ENCODE measurements at places on chromosomes 4 and X.

- DNase-seq, result no peak
Measured at GRCh38 chrX:107827852-107828251, 2.2 kb downstream of the MID2 start.

- no peak for DNase-seq
Measured at GRCh38 chr4:88041626-88042025, 34.2 kb downstream of the PKD2 start.

GRCh38 chrX:118179718-118180117 is 63.1 kb upstream of the KLHL13 start:
- DNase-seq, result no peak

DNA sequence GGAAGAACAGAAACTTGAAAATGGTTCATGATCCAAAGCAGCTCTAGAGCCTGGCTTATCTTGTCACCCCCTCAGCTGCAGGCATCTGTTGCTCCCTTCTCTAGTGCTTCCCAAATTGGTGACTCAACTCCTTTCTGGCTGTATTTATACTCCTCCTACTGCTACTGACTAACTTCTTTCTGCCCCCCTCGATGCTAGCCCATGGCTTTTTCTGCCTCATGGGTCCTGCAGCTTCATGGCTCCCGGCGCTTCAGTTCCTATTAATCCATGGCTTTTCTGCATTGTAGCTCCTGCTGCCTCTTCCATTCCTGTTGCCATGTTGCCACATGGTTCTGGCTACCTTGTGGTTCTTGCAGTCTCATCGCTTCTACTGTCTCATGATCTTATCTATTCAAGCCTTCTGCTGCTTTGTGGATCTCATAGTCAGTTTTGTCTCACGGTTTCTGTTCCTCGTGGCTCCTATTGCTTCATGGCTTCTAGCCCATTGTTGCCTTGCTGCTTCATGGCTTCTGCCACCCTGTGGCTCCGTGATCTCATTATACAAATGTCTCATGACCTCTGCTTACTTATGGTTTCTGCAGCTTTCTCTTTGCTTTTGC is 48.1 kb downstream of the SMC1A start:
- no peak for DNase-seq

- DNase-seq, result no peak
Measured at GRCh38 chr4:94014484-94015136, 186.1 kb downstream of the ATOH1 start.

DNA sequence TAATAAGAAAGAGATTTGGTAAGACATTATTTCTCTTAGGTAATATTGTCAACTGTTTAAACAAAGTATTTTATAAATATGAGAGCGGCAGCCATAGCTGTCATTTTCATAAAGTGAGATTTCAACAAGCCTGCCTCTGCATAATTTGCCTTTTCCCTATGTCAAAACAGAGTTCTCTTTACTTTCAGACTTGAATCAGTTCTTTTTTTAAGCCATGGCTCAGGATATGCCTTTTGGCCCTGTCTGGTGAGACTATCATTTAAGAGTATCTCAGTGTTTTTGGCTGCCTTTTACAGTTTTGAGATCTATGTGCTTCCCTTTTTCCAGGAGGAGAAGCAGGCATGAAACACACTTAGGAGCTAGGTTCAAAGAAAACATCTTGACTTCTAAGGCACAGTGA is 7.5 kb upstream of the GUCY1A1 start:
- DNase-seq, result no peak

- DNase-seq, result no peak
Measured at GRCh38 chrX:19695884-19696283, 180.6 kb upstream of the MAP3K15 start.

GRCh38 chr4:71538528-71538927 is 199.7 kb downstream of the SLC4A4 start:
- no peak for DNase-seq

DNA sequence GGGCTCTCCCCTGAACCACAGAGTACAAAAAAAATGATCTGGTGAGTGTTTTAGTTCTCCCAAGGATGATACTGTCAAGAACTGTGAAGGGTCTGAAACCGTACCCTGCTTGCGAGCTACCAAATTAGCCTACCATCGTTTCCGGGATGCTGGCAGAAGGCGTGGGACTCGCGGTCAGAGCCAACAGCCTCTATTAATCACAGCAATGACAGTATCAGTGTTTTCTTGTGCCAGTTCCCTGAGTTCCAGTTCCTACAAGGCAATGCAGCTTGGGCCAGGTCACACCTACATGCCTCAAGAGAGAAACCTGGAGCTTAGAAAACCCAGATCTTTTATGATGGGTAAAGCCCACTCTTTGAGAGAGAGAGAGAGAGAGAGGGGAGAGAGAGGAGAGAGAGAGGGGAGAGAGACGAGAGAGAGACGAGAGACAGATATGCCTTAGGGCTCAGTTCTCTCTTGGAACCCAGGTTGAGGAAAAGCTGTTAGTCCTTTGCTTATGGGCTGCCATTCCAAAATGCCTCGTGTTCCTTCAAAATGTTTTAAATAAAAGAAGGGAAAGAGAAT is 327.8 kb downstream of the ARHGAP10 start:
- DNase-seq, result no peak

DNA sequence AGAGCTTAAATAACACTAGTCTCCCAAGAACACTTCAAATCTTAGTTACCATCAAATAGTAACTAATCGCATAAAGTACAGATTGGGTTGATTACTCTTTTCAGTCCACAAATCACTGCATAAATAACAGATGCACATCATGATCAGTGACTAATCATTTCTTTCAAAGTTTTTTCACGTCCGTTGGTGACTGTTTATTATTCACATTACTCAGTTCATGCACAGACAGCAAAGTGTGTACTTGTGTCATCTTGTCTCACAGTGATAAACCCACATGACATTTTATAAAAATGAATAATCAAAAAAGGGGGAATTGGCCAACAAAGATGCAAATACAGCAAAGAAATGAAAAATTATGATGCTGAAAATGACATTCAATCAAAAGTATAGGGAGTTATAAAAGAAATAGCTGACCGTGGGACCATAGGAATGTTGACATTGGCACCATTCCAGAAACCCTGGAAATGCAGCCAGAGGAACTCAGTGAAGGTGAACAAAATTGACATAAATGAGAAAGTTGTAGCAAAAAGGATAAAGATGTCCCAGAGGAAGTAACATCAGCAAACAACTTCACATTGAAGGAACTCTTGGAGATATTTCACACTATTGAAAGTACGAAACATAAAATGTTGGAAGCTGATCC is 161.5 kb downstream of the SOX3 start:
- no peak for DNase-seq

GRCh38 chr4:138426786-138427185 is 184.6 kb upstream of the SLC7A11 start:
- no peak for DNase-seq

DNA sequence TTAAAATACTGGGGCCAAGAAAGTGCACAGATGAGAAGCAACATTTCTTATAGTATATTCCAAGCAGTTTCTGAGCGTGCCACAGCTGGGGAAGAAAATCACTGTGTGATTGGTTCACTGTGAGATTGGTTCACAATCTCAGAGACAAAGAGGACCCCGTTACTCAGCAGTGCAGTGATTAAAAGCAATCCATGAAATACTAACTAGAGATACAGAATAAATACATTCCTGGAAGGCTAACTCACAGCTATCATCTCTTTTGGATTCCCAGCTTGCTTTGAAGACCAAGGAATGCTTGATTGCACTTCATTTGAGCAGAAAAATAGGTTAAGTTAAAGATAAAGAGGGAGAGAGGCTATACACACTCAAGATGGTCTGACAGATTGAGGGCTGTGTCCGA is 132.1 kb upstream of the RAPGEF2 start:
- DNase-seq, result no peak

DNA sequence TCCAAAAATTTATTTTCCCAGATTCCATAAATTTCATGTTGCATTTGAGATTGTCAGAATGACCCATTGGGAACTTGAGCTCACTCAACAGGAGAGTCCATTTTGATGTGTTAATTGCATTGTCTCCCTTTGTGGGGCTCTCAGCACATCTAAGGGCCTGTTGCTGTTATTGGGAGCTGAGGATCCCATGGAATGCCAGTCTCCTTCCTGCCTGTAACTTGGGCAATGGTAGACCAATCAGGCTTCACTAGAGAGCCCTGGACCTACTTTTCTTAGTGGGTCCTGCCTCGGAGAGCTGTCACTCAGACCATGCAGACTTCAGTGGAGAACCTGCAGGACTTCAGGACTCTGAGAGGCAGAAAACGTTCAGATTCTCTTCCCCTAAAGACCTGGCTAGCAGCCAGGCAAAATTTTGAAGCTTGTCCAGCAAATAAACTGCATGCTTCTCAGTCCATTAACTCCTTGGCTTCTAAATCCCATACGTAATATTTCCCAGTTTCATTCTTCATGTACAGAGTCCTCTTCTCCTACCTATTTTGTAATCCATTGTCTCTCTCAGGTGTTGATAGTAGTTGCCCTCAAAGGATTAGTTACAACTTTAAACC is 25.1 kb downstream of the OCRL start:
- no peak for DNase-seq

GRCh38 chr4:53366301-53366716 is 448 bp upstream of the SCFD2 start:
- no peak for DNase-seq

GRCh38 chr4:178198691-178199090 is 756.5 kb upstream of the AGA start:
- no peak for DNase-seq

DNA sequence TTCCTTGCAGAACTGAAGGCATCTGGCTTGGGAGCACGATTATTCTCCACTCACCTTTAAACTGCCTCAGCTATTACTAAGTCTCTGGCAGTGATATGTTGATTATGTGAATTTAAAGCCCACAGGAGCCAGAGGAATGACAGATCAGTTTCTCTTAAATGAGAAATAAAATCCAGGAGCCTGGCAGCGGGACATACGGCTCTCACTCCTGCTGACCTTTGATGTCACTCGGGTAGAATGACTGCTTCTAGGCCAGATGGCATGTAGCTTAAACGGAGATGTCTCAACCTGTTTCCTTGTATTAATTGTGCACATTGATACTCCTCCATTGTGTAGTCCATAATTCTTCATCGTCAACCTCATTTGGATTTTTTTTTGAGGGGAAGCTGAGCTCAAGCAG is 4.0 kb upstream of the CBLL2 start:
- DNase-seq, result no peak

GRCh38 chr4:111274486-111274885 is 651.6 kb upstream of the PITX2 start:
- no peak for DNase-seq

- no peak for DNase-seq
Measured at GRCh38 chrX:25442499-25442898, 426.7 kb upstream of the ARX start.

DNA sequence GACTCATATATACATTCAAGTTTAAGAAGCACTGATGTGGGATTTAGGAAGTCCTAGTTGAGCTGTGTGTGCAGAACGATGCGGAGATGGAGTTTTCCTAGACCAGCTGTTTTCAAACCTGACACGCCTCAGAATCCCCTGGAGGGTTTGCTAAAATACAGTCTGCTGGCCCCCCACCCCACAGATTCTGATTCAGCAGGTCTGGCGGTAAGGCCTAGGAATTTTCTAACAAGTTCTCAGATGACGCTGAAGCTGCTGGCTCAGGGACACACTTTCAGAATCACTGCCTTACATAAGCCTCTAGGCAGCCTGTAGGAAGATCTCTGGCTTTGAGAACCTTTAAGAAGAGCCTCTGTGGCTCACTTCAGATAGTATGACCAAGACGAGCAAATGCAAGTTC is 73.1 kb downstream of the PHEX start:
- no peak for DNase-seq

- DNase-seq, result no peak
Measured at GRCh38 chrX:672931-673330, 42.3 kb downstream of the SHOX start.

GRCh38 chr4:171430495-171430894 is 382.7 kb upstream of the GALNTL6 start:
- DNase-seq, result no peak

- DNase-seq, result no peak
Measured at GRCh38 chrX:40108959-40109287, 11.2 kb upstream of the BCOR start.

- no peak for DNase-seq
Measured at GRCh38 chrX:39504850-39505259, 592.9 kb downstream of the BCOR start.

DNA sequence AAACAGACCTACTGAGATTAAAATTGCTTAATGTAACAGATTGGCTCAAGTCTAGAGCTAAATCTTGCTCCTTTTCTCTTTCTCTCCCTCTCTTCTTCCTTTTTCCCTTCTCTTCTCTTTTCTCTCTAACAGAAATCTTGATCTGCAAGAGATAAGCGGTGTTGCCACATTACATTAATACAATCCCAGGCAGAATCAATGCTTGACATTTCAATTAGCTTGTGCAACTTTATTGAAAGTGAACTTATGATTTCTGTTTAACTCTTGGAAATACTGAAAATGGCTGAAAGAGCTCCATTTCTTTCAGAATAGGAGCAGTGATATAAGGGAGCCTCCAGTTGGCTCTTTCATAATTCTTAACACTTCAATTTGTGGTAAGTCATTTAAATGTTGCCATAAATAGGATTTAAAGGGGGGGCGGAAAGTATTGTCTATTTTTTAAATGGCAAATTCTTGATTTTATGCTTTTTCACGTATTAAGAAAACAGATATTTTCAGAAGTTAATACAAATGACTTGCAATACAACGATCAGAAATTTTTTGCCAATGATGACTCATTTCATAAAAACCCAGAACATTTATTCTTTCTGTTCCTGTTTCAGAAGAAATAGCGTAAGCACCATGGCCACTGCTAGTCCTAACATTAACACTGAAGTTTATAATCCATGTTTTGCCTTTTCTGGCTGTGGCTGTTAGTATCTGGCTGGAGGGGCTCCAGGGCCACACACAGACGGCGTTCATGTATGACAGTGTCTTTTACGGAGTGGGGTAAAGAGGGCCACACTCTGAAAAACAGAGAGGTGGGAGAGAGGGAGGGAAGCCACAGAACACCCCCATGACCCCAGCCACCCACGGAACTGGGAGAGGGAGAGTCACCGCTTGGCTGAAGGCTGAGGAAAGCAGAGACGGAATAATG is 115.7 kb upstream of the FAT1 start:
- no peak for DNase-seq

GRCh38 chrX:74578137-74578536 is 36.3 kb downstream of the RLIM start:
- DNase-seq, result no peak

DNA sequence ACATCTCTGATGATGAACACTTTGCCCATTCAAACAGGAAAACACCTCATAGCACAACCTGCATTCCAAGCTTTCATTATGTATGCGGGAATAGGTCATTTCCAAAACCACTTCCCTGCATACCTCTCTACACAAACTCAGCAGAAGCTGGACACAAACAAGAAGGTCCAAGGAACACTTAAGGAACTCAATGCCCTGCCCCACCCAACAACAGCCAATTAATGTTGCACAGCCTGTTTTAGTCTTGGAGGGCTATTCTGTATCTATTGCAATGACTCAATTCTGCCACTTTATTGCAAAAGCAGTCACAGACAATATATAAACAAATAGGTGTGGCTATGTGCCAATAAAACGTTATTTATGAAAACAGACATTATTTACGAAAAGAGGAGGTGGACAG is 16.7 kb downstream of the OPHN1 start:
- DNase-seq, result no peak

- no peak for DNase-seq
Measured at GRCh38 chr4:107625391-107625902, 94.6 kb downstream of the PAPSS1 start.

Measured in stimulated activated CD4-positive, alpha-beta T cell treated with anti-CD3 and anti-CD28 coated beads, Interleukin-2, amount 100 ng/mL, for 48 hours (primary cell).